ENCODE measurements at places on chromosomes 6 and 20.
A peak's percentile ranks its signal among the peaks of the same experiment; 100 is the strongest.

GRCh38 chr6:15997586-15998388 is 131.1 kb upstream of the MYLIP start:
- no peak for DNase-seq

- DNase-seq, result no peak
Measured at GRCh38 chr6:137217801-137218472, 1.2 kb downstream of the IFNGR1 start.

DNA sequence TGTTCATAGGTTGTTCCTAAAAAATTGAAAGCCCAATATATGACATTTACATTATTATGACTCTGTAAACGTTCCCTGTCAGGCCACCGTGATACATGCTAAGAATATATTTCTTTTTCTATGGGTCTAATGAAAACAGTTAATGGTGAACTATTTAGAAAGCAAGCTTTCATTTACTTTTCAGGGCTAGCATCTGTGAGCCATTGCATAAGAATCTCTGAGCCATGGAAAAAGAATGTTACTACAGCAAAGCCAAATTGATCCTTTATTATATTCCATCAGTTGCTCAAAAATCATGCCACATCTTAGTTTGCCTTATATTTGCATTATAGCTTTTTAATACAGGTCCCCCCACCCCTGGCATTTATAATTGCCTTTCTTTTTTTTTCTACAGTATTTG is 275.5 kb downstream of the ZFAND3 start:
- DNase-seq, result no peak

DNA sequence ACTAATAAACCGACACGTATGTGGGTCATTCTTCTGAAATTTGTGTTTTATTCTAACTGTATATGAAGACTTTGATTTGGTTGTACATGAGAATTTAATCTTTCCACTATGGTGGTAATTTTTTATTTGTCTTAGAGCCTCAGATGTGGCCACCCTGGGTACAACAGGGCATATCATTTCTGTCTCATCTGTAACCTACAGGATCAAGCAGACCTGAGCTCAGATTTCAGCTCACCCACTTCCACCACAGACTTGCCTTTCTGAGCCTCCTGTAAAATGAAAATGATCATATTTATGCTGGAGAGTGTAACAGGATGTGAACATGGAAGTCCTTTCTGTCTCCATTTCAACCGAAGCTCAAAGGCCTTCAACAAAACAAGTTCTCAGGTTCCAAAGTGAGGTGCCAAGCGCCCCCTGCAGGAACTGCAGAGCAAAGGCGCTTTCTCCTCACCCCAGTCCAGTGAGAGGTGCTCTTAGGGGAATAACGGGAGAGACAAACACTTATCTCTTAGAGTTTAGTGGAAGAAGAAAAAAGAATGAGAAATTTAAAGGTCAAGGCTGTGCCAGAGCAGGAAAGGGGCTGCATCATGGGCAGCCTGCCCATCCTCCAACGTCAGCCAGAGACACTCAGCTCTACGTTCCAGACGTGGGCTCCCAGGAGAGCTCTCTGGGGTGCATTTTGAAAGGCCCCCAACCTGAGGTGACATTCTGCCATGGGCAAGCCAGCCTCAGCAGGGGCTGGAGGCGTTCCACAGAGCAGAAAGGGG is 23.0 kb upstream of the CD24 start:
- DNase-seq, result peak; percentile 21

DNA sequence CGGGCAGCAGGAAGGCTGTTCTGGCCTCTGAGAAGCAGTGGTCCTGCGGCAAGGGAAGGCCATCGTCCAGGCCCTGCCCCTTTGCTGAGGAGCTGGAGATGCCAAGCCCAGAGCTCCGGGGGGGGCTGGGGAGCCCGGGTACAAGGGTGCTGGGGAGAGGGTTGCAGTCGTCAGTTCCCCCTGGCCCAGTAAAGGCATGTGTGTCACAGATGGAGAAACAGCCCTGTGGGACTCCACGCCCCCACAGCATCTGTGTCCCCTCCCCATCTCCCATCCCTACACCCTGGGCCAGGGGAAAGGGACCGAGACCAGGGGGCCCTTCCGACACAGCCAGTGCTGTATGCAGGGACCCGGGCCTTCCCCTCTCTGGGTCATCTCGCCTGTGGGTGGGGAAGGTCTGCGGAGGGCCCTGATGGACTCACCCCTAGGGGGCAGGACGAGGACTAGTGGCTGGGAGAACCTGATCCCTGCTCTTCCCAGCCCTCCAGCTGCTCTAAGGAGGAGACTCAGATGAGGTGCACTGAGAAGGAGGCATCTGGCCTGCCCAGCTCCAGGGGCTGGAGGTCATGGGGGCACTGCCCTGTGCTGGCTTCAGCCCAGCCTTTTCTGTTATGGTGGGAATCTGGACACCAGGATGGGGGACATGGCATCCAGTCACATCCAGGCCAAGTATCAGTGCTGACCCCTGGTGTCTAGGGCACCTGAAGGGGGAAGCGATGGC is 609 bp downstream of the MYL9 start:
- DNase-seq, result no peak

DNA sequence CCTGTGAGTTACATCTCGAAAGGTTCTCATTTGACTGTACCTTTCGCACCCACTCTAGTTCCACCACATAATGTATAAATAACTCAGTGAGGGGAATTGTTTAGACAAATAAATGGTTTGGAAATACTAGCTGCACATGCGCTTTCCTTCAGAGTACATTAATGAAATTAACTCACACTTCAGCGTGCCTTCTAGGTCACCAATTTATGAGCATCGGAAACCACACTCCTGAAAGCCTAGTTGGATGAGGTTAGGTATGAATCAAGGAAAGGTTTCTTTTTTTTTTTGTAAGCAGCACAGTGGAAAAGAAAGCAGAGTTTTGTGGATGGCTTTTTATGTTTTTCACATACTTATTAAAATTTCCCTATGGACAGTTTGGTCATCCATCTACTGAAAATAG is 247.8 kb upstream of the TCF21 start:
- DNase-seq, result no peak

DNA sequence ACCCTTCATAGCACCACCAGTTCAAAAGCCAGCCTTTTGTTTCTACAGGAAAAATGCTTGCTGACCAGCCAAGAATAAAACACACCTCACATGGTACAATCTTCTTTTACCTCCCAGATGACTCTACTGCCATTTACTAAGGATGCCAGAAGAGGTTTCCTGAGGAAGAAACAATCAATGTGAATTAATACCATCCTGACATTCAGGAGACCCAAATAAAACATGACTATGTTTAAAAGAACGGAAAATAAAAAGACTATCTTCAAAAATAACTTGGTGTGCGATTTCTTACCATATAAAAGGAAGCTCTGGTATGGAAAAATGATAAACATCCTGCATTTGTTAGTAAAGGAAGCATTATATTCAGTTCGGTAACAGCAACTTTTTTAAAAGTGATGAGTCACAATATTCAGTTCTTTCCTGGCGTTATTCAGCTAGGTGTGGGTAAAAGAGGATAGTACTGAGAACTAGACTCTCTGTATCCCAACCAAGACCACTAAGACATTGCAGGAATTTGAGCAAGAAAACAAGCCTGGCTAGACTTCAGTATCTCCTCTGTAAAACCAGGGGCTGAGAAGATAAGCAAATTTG is 16.3 kb downstream of the COL21A1 start:
- DNase-seq, result no peak

DNA sequence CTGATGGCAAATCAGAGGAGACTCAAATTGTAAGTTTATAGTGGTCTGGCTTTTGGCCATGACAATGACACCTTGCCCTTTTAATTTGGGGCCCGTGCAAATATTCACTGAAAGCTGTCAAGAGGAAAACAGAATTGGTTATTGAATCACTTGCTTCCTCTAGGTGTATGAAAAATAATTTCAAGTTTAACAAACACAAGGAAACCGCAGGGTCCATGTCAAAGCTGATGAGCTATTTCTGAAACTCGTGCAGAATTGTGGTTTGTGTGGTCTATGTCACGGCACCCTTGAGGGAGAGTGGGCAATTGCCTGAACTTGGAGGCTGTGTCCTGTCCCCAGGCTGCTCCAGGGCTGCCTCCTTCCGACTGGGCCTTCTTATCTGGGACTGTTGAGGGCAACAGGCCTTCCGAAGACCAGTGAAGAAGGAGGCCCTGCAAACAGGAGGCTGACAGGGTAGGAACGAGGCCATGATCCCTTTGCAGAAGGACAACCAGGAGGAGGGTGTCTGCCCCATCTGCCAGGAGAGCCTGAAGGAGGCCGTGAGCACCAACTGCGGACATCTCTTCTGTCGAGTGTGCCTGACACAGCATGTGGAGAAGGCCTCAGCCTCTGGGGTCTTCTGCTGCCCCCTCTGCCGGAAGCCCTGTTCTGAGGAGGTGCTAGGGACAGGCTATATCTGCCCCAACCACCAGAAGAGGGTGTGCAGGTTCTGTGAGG is 788 bp downstream of the TRIM40 start:
- DNase-seq, result no peak

DNA sequence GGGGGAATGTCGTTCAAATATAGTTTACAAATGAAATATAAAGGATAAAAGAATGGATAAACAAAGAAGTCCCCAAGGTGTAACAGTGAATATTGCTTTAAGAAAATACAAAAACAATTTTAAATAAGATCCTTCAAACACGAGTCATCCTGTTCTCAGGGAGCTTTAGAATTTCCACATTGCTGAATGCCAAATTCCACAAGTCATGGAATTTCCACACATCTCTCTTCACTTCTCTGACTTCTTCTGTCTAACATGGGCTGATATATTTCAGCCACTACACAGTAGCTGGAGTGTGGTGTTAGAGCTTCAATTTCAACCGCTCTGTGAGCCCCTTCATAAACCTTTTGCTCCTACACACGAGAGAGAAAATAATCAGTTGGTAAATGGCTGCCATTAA is 28.0 kb downstream of the IL22RA2 start:
- no peak for DNase-seq

GRCh38 chr6:141264101-141264500 is 868.6 kb upstream of the GJE1 start:
- no peak for DNase-seq

DNA sequence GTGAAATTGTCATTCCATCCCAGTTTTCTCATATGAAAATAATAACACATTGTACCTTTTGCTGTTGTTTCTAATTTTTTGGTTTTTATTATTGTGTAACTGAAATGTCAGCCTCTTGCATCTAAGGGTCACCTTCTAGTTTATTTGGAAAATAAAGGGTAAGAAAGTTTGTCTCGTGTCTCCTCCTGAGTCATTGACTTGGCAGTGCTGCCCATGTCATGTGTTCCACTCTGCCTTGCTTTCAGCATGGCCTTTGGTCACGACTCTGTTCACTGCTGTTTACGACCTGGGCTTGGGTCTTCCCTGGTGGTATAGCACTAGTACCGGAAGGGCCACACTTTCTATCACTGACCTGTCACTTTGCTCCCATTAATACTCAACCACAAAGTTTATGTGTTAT is 171.4 kb upstream of the RSPO3 start:
- no peak for DNase-seq

DNA sequence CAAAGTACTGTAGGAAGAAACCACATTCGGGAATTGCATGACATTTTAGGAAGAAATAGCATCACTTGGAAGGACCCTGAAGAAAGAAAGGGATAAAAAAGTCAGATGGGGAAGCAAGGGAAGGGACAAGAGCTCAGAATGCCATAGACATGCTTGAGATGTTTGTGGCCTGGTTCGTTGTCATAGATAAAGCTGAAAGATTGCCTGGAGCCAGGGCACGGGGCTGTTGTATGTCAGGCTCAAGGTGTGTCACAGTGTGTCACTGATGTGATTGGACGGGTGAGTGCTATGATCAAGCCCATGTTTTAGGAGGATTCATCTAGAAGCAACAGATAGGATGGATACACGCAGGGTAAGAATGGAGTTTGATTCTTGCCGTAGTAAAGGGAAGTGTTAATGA is 216.2 kb upstream of the SOX4 start:
- DNase-seq, result no peak

- DNase-seq, result no peak
Measured at GRCh38 chr6:81451787-81452186, 300.7 kb downstream of the TENT5A start.

DNA sequence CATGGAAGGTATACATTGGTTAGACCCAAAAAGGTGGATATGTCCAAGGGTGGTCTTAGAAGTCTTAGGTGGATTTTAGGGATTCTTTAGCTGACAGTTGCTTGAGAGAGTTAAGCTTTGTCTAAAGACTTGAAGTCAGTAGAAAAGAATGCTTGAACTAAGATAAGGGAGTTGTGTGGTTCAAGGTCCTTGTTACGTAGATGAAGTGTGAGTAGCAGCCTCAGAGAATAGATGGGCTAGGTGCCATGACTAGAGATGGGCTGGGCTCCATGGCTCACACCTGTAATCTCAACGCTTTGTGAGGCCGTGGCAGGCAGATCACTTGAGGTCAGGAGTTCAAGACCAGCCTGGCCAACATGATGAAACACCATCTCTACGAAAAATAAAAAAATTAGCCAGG is 1.7 kb downstream of the SHLD1 start:
- no peak for DNase-seq

DNA sequence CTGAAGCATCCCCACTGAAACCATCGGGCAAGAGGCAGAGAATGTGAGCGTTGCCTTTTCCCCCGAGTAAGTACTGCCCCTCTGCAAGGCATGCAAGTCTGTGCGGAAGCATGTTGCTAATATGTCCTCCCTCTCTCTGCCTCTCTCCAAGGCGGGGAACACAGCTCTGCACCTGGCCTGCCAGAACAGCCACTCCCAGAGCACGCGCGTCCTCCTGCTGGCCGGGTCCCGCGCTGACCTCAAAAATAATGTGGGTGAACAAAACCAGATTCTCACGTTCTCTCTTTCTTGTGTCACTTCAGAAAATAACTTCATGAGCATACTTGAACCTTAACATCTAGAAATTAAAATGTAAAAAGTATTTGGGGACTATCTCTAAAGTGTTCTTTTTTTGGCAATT is 26.4 kb downstream of the LYRM2 start:
- no peak for DNase-seq

DNA sequence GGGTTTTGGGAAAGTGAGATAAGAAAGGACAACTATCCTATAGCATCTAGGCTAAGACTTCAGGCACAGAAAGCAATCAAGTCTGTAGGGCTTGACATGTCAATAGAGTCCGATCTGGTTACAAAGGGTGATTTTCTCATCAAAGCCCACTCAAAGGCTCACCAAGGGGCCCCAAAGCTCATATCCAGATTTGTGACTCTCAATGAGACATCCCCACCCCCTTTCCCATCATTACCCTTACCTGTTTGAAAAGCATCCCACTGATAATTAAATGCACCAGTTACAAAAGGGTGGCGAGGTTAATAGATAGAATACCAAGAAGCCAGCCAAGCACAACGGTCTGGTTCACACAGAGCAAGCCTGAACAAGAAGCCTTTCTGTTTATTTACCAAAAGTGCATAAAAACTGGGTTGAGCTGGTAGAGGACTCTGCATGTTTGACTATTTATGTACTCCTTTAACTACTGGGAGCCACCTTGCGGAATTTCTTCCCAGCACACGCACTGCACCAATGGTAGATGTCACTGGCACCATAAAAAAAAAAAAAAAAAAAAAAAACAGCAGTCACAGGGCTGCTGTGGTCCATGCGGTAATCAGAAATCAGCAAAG is 6.1 kb downstream of the JAG1 start:
- no peak for DNase-seq

Measured in stimulated activated CD4-positive, alpha-beta T cell treated with anti-CD3 and anti-CD28 coated beads, TNF-alpha, amount 100 ng/mL, for 48 hours (primary cell).